ENCODE measurements at places on chromosomes 6 and 20. TPM values are rescaled to one million over a fixed set of nuclear protein-coding genes. Genes with fewer than 3 reads are reported as not detected.

GJA10 gene
- total RNA-seq: 3.4 TPM

LAMA5 gene
- total RNA-seq: 0.33 TPM

C20orf141 gene
- not detected for total RNA-seq

CDSN gene
- not detected for total RNA-seq

CEP43 gene
- total RNA-seq: 22.8 TPM

VSTM2L gene
- total RNA-seq: 0.20 TPM

GPLD1 gene
- total RNA-seq: 0.18 TPM

KCNB1 gene
- not detected for total RNA-seq

CST3 gene
- total RNA-seq: 0.76 TPM

GJA1 gene
- total RNA-seq: not detected

PRDM1 gene
- total RNA-seq: 112 TPM

FHL5 gene
- not detected for total RNA-seq

SERPINB1 gene
- total RNA-seq: 85.0 TPM

OPRM1 gene
- not detected for total RNA-seq

GABRR2 gene
- total RNA-seq: 0.78 TPM

C4B gene
- total RNA-seq: 3.4 TPM

Measured in activated CD4-positive, alpha-beta memory T cell treated with anti-CD3 and anti-CD28 coated beads, Interleukin-2, amount 10 ng/mL, durations not matched to agents 7 days and 5 days (primary cell).